Stimulated activated CD8-positive, alpha-beta memory T cell treated with anti-CD3 and anti-CD28 coated beads, Interleukin-2, amount 100 ng/mL, for 1 hour (primary cell): ENCODE measurements at places on chromosomes 11 and 22.

DNA sequence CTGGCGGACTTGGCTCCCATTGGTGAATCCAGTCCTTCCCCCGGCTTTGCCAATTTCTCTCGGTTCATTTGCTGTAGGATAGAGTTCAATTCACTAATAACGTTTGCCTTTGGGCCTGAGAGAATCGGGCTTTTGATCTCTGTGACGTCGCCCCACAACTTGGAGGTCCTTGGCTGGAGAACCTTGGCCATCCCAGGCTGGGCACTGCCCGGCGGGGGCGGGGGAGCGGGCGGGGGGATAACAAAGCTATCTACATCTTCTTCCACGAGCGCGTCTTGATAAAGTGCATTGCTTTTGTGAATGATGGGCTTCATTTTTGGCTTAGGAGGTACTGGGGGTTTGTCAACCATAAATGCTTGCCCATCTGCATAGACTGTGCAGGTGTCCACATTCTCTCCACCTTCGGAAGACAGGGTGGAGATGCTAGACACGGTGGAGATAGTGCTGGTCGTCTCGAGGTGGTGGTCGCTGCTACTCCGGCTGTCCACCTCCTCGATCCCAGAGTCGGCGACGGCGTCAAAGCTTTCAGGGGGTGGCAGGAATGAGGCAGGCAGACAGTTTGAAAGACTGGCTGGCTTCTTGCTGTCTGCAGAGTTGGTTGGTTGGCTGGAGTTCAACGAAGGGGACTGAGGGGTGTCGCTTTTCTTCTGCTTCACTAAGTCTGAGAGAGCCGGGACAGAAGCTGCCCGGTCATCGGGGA lies 87.1 kb downstream of the CTTN start:
- DNase-seq = no peak

DNA sequence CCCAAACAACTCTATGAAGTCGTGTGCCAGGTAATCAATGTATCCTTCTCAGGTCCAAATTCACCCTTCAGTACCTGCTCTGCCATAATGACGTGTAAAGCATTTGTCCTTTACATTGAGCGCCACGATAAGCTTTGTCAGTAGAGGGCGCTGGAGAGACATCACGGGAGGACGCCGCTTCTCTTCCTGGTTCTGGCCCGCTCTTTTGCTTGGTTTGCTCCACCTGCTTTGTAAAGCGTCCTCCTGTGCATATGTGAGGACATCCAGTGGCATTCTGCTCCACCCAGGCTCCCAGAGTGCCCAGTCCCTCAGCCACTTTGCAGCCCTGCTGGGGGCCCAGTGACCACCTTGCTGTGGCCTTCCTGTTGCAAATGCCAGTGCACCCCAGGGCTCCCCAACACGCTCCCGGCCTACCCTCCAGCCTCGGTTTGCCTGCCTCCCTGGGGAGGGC lies 61.1 kb downstream of the WT1 start:
- DNase-seq = no peak

DNA sequence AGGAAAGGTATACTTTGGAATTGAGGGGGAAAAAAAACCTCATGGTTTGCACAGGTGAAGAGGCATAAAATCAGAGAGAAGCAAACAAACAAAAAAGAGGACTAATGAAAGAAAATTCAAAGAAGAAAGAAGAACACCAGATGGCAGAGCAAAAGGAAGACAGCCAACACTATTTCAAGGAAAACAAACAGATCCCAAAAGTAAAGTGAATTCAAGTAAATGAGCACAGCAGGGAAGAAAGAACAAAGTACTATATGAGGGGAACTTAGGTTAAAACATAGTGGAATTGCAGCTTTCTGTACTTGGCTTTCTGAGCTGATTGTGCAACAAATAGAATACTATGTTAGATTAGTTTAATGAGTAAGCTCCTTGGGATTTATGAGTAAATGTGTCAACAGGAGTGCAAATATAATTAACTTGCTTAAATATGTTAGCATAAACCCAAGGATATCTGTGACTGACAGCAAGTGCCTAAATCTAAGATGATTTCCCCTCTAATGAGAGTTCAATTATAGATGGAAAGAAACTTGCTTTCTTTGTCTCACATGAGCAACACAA lies 404.6 kb upstream of the CNTN5 start:
- DNase-seq = no peak

- DNase-seq = no peak
Observed at GRCh38 chr11:79304599-79305212, 136.1 kb downstream of the TENM4 start.

- DNase-seq = no peak
Observed at GRCh38 chr22:43643387-43643786, 168.7 kb downstream of the EFCAB6 start.

DNA sequence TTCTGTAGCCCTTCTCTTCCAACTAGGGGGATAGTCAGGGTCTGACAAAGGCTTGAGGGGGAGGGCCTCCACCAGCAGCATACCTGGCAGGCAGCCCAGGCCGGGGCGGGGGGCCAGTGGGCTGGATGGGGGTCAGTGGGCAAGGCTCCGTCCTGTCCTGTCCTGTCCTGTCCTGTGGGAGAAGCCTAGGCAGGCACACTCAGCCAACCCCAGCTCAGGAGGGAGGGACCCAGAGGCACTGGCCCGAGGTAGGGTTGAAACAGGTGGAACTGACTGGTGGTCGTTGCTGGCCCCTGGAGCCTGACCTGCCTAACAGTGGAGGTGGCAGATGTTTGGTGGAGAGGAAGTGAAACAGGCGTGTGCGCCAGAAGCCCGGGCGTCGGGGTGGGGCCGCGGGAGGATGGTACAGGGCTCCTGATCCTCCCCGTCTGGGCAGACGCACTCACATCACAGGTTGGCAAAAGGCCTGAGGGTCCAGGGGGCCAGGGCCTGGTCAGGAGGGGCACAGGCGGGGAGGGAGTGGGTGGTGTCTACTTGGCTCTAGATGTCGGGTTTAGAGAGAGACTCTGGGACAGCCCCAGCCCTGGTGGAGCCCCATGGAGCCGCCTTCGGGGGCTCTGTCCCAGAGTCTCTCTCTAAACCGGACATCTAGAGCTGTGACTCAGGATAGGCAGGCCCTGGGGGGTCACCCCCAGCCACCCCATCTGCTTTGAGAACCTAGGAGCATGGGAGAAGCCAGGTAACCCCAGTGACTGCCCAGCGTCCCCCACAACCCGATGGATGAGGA lies 32.5 kb upstream of the GRAMD4 start:
- DNase-seq = no peak

GRCh38 chr22:23180301-23180892 lies at the start of gene BCR:
TSS of gene BCR (plus strand) at chr22:23180509. CDS start at chr22:23180961, 452 bp downstream.
- DNase-seq = peak; percentile 38

DNA sequence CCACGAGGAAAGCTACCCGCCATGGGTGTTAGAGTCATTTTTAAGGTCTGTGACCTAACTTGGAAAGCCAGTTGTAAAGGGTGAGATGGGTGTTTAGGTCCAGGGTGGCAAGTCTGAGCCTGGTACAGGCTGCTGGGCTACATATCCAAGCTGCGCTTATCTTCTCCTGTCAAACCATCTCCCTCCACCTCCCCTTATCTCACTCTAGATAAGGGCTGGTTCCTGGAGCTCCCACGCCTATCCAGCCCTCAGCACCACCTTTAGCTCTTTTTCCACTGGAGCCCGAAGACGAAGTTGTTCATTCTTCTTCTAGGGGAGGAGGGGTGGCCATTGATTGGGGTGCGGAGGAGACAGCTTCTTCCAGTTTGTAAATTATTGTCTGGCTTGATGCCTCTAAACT lies 48.5 kb downstream of the MICAL2 start:
- DNase-seq = no peak

DNA sequence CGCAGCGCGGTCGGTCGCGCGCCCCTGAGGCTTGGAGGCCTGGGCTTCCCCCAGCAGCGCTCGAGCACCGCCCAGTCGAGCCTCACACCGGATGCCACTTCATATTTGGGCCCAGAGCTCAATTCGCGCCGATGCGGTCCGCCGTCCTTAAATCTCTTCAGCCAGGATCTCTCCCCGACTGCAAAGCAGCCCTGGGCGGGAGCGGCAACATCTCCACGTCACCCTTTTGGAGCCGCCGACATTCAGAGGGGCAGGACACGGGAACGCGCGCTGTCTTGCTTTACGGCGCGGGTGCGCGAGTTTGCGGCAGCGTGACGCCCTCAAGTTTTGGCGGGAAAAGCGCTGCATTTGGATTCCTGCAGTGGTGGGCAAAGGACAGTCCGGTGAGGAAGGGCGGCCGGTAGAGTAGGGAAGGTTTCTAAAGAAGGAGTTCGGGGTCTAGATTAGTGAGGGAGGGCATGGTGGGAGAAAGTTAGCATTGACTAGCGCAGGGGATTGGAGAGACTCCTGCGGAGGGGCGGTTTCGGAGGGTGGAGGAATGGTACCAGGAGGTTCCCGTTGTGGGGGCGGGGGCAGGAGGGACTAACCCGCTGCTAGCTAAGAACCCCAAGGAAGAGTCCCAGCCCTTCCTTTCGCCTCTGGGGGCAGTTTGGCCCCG lies 796 bp downstream of the CHEK1 start:
- peak; percentile 75 for DNase-seq

GRCh38 chr11:17452668-17453067 lies 24.0 kb downstream of the ABCC8 start:
- no peak for DNase-seq

- no peak for DNase-seq
Observed at GRCh38 chr22:21939461-21939913, 13.2 kb downstream of the PPM1F start.

GRCh38 chr11:62020661-62021060 lies 53.2 kb upstream of the FTH1 start:
- no peak for DNase-seq

DNA sequence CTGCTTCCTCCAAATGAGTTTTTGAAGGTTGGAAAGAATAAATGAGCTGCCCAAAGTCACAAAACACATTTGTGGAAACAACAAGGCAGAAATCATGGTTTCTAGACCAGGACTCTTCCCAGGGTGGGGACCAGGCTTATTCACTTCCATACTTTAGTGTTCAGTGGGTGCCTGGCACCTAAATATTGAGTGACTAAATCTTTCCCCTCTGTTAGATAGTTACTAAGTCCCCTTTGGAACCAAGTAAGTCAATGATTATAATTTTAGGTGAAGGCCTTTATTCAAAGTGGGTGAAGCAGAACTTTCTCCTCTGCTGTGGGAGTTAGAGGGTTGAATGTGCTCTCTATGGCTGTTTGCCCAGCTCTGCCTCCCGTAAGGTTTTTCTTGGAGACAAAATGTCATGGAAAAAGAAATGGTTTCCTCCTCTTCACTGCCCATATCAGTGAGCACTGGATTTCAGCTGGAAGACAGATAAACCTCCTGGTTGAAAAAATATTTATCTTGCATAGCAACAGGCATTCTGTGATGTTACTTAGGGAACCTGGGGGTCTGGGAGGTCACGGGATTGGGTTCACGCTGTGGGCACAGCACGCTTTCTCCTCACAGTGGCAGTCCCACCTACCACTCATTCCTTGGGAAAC lies 117.8 kb downstream of the CCDC81 start:
- no peak for DNase-seq

DNA sequence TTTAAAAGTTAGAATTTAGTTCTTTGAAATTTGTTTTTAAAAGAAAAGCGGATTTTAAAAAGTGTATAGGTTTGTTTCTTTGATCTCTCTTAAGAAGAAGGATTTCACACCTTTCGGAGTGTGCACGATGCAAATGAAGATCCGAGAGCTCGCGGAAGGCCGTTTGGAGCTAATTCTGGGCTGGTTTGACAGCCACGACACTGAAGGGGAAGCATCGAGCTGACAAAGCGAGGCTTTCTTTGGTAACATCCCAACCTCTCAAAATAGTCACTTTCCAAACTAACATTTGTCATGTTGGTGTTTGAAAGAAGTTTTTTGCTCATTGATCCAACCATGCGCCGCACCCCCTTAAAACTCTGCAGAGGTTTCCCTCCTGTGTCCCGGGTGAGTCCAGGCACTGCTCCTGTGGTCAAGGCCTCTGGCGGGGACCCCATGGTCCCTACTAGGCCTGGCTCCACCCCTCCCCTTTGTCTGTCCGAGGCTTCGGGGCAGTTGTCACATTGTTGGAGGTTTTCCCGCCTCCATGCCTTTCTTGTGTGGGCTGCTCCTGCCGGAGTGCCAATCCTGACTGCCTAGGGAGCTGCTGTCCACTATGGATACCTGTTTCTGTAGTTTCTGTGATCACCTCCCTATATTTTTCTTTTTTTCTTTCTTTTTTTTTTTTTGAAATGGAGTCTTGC lies 39.7 kb downstream of the MPPED1 start:
- no peak for DNase-seq

- DNase-seq = no peak
Observed at GRCh38 chr11:48169717-48170116, 46.9 kb upstream of the OR4B1 start.

DNA sequence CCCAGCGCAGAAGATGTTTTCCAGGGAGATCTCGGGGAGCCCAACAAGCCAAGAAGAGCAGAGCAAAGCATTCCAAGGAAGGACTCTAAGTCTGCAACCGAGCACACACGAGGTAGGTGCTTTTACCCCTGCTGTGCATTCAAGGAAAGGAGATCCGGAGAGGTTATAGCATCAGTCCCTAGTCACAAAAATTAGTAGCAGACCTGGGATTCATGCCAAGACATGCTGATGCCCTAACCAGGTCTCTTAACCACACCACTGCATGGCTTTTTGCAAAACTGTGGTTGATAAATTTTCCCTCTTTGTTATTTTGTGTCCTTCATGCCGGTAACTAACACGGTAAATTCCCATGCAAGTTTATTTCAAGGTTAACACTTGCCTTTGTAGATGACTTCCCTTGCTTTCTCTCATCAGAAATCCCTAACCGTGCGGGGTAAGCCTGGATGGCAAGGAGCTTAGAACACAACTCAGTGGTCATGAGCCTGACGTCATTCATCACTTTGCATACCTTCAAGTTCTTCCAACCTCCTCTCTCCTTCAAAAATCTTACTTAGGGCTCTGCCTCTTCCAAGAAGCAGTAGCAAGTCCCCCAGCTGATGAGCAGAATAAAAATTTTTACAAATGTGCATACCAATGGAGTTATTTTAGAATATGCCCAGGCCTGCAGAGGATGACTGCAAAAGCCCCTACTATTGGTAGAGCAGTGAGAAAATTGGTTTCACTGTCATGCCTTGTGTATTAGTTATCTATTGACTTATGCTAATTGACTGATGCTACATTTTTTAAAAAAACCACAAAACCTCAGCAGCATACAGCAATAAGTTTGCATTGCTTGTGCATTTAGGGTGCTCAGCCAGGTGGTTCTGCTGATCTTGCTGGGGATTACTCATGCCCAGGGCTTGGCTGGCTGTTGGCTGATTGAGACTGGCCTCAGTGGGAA lies 465.1 kb downstream of the MN1 start:
- DNase-seq = no peak

DNA sequence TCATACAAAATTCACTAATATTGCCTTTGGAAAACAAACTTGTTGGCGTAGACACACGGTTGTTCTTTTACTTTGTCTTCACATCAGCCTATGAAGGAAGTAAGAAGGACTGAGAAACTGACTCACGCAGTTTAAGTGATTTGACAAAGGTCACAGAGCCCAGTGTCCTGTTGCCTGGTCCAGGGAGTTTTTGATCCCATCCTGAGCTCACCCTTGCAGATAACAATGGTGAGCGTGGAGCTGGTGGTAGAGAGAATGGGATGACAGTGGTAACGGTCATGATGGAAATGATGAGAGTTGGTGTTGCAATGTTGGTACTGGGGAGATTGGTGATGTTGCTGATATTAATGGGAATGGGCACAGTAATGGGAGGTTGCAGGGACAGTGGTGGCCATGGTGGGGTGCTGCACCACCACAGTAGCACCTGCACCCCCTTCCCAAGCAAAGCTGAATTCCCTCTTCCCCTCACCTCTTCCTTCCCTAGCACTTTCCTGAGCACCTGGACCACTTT lies 22.0 kb downstream of the CREB3L1 start:
- DNase-seq = no peak
